Renal cortex interstitium (tissue), 15 donors: ENCODE measurements at places on chromosomes 2 and 18. TPM values are rescaled to one million over a fixed set of nuclear protein-coding genes. Genes with fewer than 3 reads are reported as not detected.

The ANKRD29 gene
- polyA plus RNA-seq, result 0.72 TPM

The MAP2 gene
- polyA plus RNA-seq, result 36.6 TPM

The ASIC4 gene
- polyA plus RNA-seq, result 0.26 TPM

The SH3RF3 gene
- 5.2 TPM for polyA plus RNA-seq

The FAHD2B gene
- 26.4 TPM for polyA plus RNA-seq

The KCNG2 gene
- 0.45 TPM for polyA plus RNA-seq

The IL36A gene
- polyA plus RNA-seq, result not detected

The GPBAR1 gene
- 1.2 TPM for polyA plus RNA-seq

The HOXD12 gene
- 0.76 TPM for polyA plus RNA-seq

The FABP1 gene
- polyA plus RNA-seq, result 28.4 TPM

The CHRND gene
- polyA plus RNA-seq, result 0.87 TPM

The ALK gene
- polyA plus RNA-seq, result 0.17 TPM

The MZT2B gene
- polyA plus RNA-seq, result 166 TPM

The PLEKHH2 gene
- 25.3 TPM for polyA plus RNA-seq

The LIMS3 gene
- 5.7 TPM for polyA plus RNA-seq

The ZDBF2 gene
- polyA plus RNA-seq, result 8.7 TPM

The CD207 gene
- 0.09 TPM for polyA plus RNA-seq

The ZSWIM2 gene
- not detected for polyA plus RNA-seq

The SP5 gene
- polyA plus RNA-seq, result 0.69 TPM

The DPYSL5 gene
- polyA plus RNA-seq, result 8.6 TPM

The SPATA3 gene
- polyA plus RNA-seq, result not detected

The LDAH gene
- 29.6 TPM for polyA plus RNA-seq

The PPP1R1C gene
- polyA plus RNA-seq, result 2.7 TPM

The TANC1 gene
- 73.7 TPM for polyA plus RNA-seq

The COBLL1 gene
- polyA plus RNA-seq, result 115 TPM

The UCN gene
- polyA plus RNA-seq, result 0.56 TPM

The LYG2 gene
- 0.56 TPM for polyA plus RNA-seq

The MGAT5 gene
- polyA plus RNA-seq, result 39.4 TPM

The CRYGC gene
- polyA plus RNA-seq, result not detected

The REG3A gene
- polyA plus RNA-seq, result not detected

The KCTD1 gene
- polyA plus RNA-seq, result 70.2 TPM

The SPC25 gene
- polyA plus RNA-seq, result 24.9 TPM

The PLGLB2 gene
- polyA plus RNA-seq, result 4.9 TPM

The STAT4 gene
- 7.6 TPM for polyA plus RNA-seq

The RGPD5 gene
- polyA plus RNA-seq, result 26.3 TPM

The SOX11 gene
- 19.0 TPM for polyA plus RNA-seq

The PLB1 gene
- polyA plus RNA-seq, result 1.5 TPM

The UGT1A7 gene
- not detected for polyA plus RNA-seq

The TNFAIP6 gene
- polyA plus RNA-seq, result 0.93 TPM

The DES gene
- 6.5 TPM for polyA plus RNA-seq

The CERKL gene
- polyA plus RNA-seq, result 20.1 TPM

The SPP2 gene
- not detected for polyA plus RNA-seq

The MREG gene
- 19.7 TPM for polyA plus RNA-seq

The DLX2 gene
- polyA plus RNA-seq, result 0.17 TPM

The HRH4 gene
- polyA plus RNA-seq, result 0.17 TPM

The ABCG8 gene
- 0.75 TPM for polyA plus RNA-seq

The SDC1 gene
- 22.8 TPM for polyA plus RNA-seq

The AMER3 gene
- 0.06 TPM for polyA plus RNA-seq

The CRYBA2 gene
- polyA plus RNA-seq, result not detected

The RGPD3 gene
- polyA plus RNA-seq, result 0.25 TPM

The TUBB8B gene
- 0.86 TPM for polyA plus RNA-seq

The MYCN gene
- polyA plus RNA-seq, result 34.4 TPM

The GRB14 gene
- 43.9 TPM for polyA plus RNA-seq

The CFAP221 gene
- 36.1 TPM for polyA plus RNA-seq
